Upper lobe of left lung (tissue), 6 donors: ENCODE measurements at places on chromosomes 6 and 20. TPM values are rescaled to one million over a fixed set of nuclear protein-coding genes. Genes with fewer than 3 reads are reported as not detected.
A peak's percentile ranks its signal among the peaks of the same experiment; 100 is the strongest.

- no peak for DNase-seq
- no peaks in the 10 kb centered on the region for H3K4me1 ChIP-seq
- H3K36me3 ChIP-seq = no peaks in the 10 kb centered on the region
- no peak overlapping the region for H3K27ac ChIP-seq
Observed at GRCh38 chr20:48049641-48050040, 264.4 kb upstream of the SULF2 start.

DNA sequence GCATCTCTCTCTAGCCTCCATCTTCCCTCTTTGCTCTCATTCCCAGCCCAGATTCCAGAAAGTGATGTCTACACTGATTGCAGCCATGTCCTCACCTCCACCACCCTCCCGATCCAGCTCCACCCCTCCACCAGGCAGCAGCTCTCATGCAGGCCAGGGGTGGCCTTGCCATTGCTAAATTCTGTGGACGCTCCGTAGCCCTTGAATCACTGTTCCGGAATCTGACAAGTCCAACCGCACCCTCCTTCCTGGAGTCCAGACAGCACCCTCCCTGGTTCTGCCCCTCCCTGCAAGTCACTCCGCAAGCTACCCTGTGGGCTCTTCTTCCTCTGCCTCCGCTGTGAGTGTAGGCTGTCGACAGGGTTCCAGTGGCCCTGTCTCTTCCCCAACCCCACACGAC, 26.2 kb downstream of the TNXB start:
- no peaks in the 10 kb centered on the region for H3K36me3 ChIP-seq
- no peaks in the 10 kb centered on the region for H3K27me3 ChIP-seq
- no peak overlapping the region for H3K4me3 ChIP-seq

DNA sequence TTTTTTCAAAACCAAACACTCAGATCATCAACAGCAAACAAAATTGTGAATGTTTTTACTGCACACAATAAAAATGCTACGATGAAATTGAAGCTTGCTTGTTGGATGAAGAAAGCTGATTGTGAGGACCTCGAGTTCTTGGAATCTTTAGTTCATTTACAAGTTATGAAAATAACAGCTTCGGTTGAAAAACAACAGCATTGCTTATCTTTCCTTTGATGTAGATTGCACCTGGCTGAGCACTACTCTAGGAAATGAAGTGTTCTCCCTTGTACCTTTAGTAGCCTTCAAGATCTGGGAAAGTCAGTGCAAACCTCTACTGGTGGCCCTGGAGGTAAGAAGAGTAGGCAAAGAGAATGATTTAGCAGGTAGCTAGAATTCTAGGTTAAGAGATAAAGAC, 2.2 kb upstream of the HMGN3 start:
- peaks cover 17% of the 10 kb centered on the region for H3K4me1 ChIP-seq
- H3K36me3 ChIP-seq = no peaks in the 10 kb centered on the region
- no peak for DNase-seq
- no peak overlapping the region for H3K4me3 ChIP-seq
- no peak overlapping the region for H3K27ac ChIP-seq

DNA sequence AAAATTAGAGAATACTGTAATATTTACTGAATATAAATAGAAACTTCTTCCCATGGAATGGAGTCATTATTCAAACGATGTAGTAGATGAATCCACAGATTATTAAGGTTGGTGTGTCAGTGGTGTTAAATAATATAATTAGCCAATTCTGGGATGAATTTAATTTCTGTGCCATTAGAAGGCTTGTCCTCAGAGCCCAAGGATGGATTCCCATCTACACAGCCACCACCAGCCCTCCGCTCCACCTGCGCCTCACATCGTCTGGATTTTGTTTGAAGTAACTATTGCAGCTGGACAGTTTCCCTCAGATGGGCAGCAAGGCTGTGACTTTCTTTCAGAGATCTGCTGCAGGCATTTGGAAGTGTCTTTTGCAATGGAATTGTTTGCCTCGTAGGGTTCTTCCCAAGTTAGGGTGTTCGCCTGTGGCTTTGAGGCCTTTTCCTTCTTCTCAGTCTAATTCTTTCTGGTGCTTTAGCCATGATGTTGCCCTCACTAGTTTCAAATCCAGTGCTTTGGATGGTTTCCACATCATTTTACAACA, 104.7 kb downstream of the AIG1 start:
- H3K4me3 ChIP-seq = no peak overlapping the region
- no peaks in the 10 kb centered on the region for H3K4me1 ChIP-seq
- H3K27ac ChIP-seq = no peak overlapping the region
- H3K27me3 ChIP-seq = no peaks in the 10 kb centered on the region
- no peaks in the 10 kb centered on the region for H3K36me3 ChIP-seq
- DNase-seq = no peak

- no peak overlapping the region for H3K4me3 ChIP-seq
- H3K36me3 ChIP-seq = no peaks in the 10 kb centered on the region
- DNase-seq = no peak
- no peaks in the 10 kb centered on the region for H3K27me3 ChIP-seq
- H3K27ac ChIP-seq = no peak overlapping the region
Observed at GRCh38 chr6:34295721-34296120, 46.9 kb upstream of the SMIM29 start.

DNA sequence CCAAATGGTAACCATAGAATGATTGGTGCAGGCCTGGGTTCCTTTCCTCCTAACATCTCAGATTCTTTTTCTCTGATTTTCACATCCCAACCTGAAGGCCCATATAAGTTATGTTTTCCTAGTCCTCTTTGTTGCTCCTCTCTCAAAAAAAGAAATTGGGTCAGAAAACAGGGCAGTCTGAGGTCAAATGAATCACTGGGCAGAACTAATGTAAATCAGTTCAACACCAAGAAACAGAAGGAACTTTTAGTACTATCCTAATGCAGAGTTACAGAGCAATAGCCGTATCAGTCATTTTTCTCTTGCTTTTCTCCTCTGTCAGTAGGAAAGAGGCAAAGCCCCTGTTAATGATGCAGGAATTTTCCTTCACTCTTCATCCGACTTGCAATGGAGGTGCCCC, 11.0 kb upstream of the TPD52L1 start:
- no peak for DNase-seq
- H3K4me1 ChIP-seq = no peaks in the 10 kb centered on the region
- H3K36me3 ChIP-seq = no peaks in the 10 kb centered on the region
- H3K4me3 ChIP-seq = no peak overlapping the region
- no peaks in the 10 kb centered on the region for H3K27me3 ChIP-seq
- H3K27ac ChIP-seq = no peak overlapping the region

DNA sequence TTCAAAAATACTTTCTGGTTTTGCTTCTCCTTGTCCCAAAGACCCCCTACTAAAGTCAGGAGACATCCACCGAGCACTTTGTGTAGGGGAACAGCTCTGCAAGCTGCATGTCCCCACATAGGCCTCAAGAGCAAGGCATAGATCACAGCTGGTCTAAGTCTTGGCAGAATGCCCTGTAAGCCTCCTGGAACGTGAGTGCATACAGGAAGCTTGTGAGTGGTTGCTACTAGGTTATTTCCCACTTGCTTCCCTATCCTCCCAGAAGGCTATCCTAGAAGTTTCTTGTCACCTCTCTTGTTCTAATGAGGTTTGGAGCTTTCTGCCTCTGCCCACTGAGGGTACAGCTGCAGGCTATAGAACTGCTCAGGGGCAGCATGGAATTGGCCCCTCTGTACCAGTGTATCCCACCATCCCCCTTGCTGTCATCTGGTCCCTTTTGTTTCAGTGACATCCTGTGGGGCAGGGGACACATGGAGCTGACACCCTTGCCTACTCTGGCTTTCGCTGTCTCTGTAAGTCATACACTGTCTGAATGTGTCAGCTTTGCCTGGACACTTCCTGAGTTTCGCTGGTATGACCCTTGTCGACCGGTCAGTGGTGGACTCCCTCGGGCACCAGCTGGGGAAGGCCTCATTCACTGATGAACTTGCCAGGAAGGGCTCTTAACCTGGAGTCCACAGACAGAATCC, 35.6 kb upstream of the KCNK16 start:
- H3K4me1 ChIP-seq = peaks cover 12% of the 10 kb centered on the region
- no peaks in the 10 kb centered on the region for H3K27me3 ChIP-seq
- no peak overlapping the region for H3K27ac ChIP-seq
- H3K4me3 ChIP-seq = no peak overlapping the region
- DNase-seq = no peak
- no peaks in the 10 kb centered on the region for H3K36me3 ChIP-seq

GRCh38 chr20:17961587-17961940, 7.0 kb downstream of the SNX5 start:
- no peak overlapping the region for H3K4me3 ChIP-seq
- no peak overlapping the region for H3K27ac ChIP-seq
- no peaks in the 10 kb centered on the region for H3K36me3 ChIP-seq
- H3K27me3 ChIP-seq = no peaks in the 10 kb centered on the region

GRCh38 chr6:105363100-105363754, 39.7 kb downstream of the PREP start:
- H3K27me3 ChIP-seq = no peaks in the 10 kb centered on the region
- no peak overlapping the region for H3K4me3 ChIP-seq
- H3K27ac ChIP-seq = no peak overlapping the region
- no peak for DNase-seq

GRCh38 chr6:155561257-155561965, 105.8 kb upstream of the NOX3 start:
- no peak overlapping the region for H3K4me3 ChIP-seq
- no peak overlapping the region for H3K27ac ChIP-seq
- no peaks in the 10 kb centered on the region for H3K4me1 ChIP-seq
- no peak for DNase-seq
- H3K27me3 ChIP-seq = no peaks in the 10 kb centered on the region
- H3K36me3 ChIP-seq = no peaks in the 10 kb centered on the region

GRCh38 chr20:32206760-32207625, 550 bp downstream of the PLAGL2 start:
- no peaks in the 10 kb centered on the region for H3K27me3 ChIP-seq
- peaks cover 60% of the 10 kb centered on the region for H3K4me1 ChIP-seq
- no peak for DNase-seq
- peak overlapping the region; percentile 83 for H3K4me3 ChIP-seq

GRCh38 chr20:49915118-49915379, 280 bp downstream of the SPATA2 start:
- peak overlapping the region; percentile 96 for H3K27ac ChIP-seq
- peaks cover 40% of the 10 kb centered on the region for H3K4me1 ChIP-seq
- no peaks in the 10 kb centered on the region for H3K27me3 ChIP-seq
- peak overlapping the region; percentile 83 for H3K4me3 ChIP-seq
- DNase-seq = no peak

- H3K4me3 ChIP-seq = no peak overlapping the region
- no peak overlapping the region for H3K27ac ChIP-seq
- no peaks in the 10 kb centered on the region for H3K4me1 ChIP-seq
- no peaks in the 10 kb centered on the region for H3K27me3 ChIP-seq
- H3K36me3 ChIP-seq = no peaks in the 10 kb centered on the region
- no peak for DNase-seq
Observed at GRCh38 chr6:163122365-163122764, 292.2 kb upstream of the QKI start.

DNA sequence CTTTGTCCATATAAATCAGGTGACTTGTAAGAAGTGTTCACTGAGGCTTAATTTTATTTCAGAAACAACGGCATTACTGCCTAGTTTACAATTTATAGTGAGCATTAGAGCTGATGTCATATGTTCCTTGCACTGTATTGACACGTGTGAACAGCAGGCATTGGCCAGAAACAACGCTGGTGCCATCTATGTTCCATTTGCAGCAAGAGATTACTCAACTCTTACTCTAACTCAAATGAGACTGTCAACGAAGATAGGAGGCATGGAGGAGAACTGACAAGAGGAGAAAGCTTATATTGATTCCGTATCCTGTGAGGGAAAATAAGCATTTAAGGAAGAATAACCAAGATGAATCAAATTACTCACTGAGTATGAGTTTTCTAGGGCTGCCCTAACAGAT, 48.4 kb downstream of the MTFR2 start:
- no peaks in the 10 kb centered on the region for H3K27me3 ChIP-seq
- H3K4me1 ChIP-seq = no peaks in the 10 kb centered on the region
- no peak overlapping the region for H3K27ac ChIP-seq

DNA sequence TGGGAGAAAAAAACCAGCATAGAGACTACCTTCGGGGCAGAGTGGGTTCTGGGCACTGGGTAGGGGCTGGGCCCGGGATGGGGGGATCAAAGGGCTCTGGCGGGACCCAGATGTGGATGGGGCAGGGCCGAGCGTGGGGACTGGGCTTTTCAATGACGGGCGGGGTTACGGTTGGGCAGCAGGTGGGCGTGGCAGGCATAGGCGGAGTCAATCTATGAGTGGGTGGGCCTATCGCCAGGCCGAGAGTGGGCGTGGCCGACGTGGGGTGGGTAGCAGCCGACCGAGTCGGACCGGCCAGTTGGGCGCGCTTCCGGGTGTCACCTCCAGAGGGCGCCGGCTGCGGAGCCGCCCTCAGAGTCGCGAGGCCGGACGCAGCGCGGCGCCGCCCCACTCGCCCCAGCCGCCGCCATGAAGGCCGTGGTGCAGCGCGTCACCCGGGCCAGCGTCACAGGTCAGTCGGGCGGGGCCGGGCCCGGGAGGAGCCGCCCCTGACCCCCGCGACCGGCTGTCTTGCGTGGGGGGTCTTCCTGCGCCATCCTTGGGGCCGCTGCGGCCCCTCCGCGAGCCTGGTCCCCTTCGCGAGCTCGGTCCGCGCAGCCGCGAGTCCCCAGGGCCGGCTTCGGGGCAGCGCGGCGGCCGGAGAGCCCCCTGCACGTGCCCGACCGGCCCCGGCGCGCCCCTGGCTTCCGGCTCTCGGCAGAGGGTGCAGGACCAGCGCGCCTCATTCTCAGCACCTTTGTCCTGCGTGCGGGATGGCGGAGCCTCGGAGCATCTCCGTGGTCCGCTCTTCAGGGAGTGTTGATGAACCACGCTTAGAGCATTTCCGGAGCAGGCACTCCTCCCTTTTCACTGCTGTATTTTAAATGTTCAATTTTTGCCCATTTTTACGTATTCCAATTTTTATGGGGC, at the start of gene DTD1:
Gene DTD1, plus strand, starts transcription at position 390 of the 909 bp plus-strand sequence. Its CDS starts 19 bp downstream, at position 409.
- peak within 1 kb of the TSS; percentile 89 for H3K27ac ChIP-seq
- H3K4me1 ChIP-seq = peaks cover 17% of the 10 kb centered on the region
- peak within 1 kb of the TSS; percentile 84 for H3K4me3 ChIP-seq
- no peaks in the 10 kb centered on the region for H3K27me3 ChIP-seq

- peaks cover 45% of the 10 kb centered on the region for H3K27me3 ChIP-seq
- H3K36me3 ChIP-seq = no peaks in the 10 kb centered on the region
- no peak overlapping the region for H3K4me3 ChIP-seq
- H3K4me1 ChIP-seq = peaks cover 26% of the 10 kb centered on the region
- DNase-seq = no peak
Observed at GRCh38 chr6:166165558-166166313, 1.9 kb downstream of the TBXT start.

DNA sequence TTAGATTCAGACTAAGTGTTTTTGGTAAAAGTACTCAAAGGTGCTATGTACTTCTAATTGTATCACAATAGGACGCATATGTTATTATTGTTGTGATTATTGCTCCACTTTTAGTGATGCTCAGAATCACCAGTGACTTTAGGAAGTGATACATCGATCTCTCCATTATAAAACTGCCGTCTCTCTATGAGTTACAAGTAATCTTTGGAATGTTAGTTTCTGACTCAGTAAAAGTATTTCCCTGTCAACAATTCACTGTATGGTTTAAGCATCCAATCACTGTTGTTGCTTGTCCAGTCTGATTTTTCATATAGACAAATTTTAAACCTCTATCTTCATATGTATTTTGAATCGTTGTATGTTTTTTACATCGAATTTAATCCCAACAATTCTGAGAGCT, 9.4 kb downstream of the DCBLD1 start:
- H3K4me1 ChIP-seq = peaks cover 29% of the 10 kb centered on the region
- H3K27me3 ChIP-seq = no peaks in the 10 kb centered on the region

BMP6 gene
- 25.4 TPM for total RNA-seq

VGLL2 gene
- total RNA-seq = not detected

ZNF335 gene
- total RNA-seq = 19.3 TPM

NKX2-4 gene
- not detected for total RNA-seq

ANGPT4 gene
- total RNA-seq = 1.2 TPM

MAPK13 gene
- total RNA-seq = 90.1 TPM

DSE gene
- total RNA-seq = 68.1 TPM

MYBL2 gene
- total RNA-seq = under 0.01 TPM

RNF144B gene
- total RNA-seq = 46.1 TPM

DYNLT2 gene
- 1.3 TPM for total RNA-seq
